ENCODE measurements at places on chromosomes 2 and 18.

- peak; percentile 29 for DNase-seq
These were observed 186.2 kb upstream of the GCFC2 start for GRCh38 chr2:75896779-75897366.

DNA sequence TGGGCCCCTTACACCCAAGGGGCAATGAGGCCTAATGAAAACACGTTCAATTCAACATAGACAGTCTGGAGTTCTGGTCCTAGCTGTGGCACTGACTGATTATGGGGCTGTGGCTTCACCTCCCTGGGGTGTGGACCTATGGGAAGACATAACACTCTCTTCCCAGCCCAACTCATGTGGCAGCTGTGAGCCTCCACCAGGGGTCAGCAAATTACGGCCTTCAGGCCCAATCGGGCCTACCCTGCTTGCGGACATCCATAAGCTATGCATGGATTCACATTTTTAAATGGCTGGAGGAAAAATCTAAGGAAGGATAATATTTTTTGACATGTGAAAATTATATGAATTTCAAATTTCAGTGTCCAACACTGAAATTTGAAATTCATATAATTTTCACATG is 101.3 kb downstream of the LOXHD1 start:
- no peak for DNase-seq

- DNase-seq, result no peak
These were observed 66.6 kb downstream of the STPG4 start for GRCh38 chr2:47088371-47089082.

DNA sequence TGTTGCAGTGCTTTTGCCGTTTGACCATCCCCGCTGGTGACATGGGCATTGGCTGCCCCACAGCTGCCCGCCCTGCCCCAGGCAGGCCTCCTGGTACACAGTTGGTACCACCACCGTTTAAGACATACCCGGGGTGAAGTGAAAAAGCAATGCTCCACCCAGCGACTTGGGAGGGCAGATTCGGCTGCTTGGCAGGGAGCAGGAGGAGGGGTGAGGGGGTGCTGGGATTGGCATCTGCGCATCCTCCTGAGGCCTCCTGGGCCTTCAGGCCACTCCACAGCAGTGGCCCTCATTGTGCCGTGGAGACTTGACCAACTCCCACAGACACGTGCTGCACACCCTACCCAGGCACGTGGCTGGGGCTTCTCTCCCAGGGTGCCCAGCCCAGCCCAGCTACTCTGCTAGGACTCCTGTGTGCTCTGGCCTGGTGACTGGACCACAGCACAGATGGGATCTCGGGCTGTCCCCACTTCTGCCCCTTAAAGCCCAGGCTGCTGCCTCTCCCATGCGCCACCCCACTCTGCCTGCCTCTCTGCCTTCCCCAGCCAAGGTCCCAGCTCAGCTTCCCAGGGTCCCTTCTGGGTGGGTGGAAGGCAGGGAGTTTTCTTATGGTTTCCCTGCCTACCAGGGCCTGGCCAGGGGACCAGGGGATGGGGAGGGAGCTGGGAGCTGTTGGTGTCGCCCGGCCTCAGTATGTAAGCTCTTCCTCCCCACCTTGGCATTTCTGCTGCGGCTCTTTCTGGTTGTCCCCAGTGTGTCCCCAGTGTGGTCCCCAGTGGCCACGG is 157.0 kb upstream of the HS6ST1 start:
- no peak for DNase-seq

GRCh38 chr2:95530734-95531133 is 46.2 kb upstream of the TRIM43B start:
- DNase-seq, result no peak

DNA sequence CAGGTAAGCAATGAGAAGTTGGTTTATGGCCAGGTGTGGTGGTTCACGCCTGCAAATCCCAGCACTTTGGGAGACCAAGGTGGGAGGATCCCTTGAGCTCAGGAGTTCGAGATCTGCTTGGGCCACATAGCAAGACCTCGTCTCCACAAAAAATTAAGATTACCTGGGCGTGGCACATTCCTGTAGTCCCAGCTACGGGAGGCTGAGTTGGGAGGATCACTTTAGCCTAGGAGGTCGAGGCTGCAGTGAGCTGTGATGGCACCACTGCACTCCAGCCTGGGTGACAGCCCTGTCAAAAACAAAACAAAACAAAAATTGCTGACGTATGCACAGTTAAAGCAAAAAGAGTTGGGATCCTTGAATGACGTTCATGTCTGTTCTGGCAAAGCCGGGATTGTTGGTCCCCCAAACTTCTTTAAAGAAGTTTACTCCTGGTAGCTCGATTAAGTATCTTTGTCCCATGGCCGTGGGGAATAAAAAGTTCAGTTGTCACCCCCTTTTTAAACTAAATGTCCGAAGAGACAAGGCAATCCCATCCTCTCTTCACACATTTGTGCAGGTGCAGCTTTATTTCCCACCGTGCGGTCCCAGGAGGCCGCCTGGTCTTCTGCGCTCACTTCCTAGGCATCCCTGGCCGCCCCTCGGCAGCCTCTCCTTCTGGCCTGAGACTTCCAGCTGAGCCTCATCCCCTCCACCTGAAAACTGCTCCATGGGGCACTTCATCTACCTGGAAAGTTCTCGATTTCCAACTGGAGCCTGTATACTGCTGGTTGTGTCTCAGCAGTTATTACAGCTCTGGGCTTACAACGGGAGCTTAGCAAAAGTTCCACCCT is 762 bp upstream of the SPOPL start:
- DNase-seq, result no peak

Measured in NCI-H524 treated with DMSO at 0.1 percent for 48 hours (cell line).